Hypothalamus (tissue), 51 donors: ENCODE measurements at places on chromosomes 12 and 14.

GRCh38 chr12:57741844-57742738 lies 2.7 kb upstream of the TSPAN31 start:
- no peak for DNase-seq

DNA sequence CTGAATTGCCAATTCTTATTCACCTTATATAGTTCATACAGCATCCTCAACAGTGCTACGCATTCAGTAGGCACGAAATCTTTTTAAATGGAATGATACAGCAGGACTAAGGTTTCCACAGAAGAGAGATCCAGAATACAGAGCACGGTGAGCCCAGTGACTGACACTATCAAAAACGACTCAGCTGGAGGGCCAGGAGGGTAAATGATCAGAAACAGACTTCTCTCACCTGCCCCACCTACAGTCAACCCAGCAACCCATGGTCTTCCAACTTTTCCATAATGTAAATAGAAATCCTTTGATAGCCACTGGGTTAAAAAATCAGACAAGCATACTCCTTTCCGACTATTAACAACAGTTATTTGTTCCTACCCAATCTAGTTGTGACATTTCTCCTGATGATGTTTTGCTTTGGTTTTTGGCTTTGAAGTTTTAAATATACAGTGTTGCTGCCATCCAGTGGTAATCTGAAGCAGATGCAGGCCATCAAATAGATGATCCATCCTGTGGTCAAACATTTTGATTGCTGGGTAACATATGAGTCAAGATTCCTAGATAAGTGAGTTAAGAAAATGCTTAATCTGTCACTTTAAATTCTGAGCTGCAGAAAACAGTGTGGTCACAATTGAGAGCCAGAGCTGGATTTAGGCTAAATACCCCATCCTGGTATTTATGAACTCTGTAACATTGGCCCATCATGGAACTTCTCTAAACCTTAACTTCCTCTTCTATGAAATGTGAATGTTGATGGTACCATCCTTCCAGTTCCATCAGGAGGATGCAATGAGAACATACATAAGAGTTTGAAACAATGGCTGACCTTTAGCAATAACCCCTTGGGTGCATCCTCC lies 42.0 kb downstream of the GPHB5 start:
- DNase-seq = no peak

GRCh38 chr14:21016413-21017190 lies 8.3 kb downstream of the NDRG2 start:
- DNase-seq = no peak

- no peak for DNase-seq
These were observed 43.7 kb upstream of the GPHB5 start for GRCh38 chr14:63362389-63362819.

DNA sequence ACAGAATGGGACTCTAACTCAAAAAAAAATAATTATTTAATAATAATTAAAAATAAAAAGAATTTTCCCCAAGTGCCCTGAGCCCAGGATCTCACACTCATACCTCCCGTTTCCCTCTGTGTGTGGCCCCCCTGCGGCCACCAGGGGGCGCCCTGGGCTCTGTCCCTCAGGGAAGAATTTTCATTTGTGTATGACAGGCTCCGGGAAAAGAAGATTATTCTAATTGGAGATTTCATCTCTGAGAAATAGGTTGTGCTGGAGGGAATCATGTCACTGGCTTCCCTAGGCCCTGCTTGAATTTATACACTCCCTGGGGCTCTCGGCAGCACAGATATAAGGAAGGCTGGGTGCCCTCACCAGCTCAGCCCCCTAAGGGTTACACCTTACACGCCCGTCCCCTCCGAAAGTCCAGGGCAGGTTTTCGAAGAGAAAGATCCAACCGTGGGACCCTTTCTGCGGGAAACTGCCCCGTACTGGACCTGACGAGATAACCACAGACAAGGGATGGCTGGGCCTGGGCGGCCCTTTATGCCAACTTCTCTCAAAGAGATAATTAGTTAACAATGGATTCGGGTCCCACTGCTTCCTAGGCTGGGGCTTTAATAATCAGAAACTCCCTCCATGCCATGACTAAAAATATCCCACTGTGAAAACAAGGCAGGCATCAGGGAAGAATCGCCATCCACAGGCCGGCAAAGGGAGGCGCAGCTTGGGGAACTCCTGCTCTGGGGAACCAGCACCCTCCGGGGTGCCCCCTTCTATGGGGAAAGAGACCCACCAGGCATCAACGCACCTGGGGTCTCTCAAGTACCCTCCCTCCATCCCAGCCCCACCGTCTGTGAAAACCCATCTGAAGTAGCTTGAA lies 80.7 kb downstream of the KDM2B start:
- peak; percentile 38 for DNase-seq

GRCh38 chr12:3646561-3647241 lies 106.2 kb downstream of the CRACR2A start:
- DNase-seq = no peak

- no peak for DNase-seq
These were observed 10.6 kb upstream of the TNFAIP2 start for GRCh38 chr14:103112400-103113243.

- DNase-seq = no peak
These were observed 425.5 kb downstream of the C12orf50 start for GRCh38 chr12:87603727-87604126.

GRCh38 chr12:59386236-59386635 lies 209.6 kb upstream of the SLC16A7 start:
- DNase-seq = no peak

DNA sequence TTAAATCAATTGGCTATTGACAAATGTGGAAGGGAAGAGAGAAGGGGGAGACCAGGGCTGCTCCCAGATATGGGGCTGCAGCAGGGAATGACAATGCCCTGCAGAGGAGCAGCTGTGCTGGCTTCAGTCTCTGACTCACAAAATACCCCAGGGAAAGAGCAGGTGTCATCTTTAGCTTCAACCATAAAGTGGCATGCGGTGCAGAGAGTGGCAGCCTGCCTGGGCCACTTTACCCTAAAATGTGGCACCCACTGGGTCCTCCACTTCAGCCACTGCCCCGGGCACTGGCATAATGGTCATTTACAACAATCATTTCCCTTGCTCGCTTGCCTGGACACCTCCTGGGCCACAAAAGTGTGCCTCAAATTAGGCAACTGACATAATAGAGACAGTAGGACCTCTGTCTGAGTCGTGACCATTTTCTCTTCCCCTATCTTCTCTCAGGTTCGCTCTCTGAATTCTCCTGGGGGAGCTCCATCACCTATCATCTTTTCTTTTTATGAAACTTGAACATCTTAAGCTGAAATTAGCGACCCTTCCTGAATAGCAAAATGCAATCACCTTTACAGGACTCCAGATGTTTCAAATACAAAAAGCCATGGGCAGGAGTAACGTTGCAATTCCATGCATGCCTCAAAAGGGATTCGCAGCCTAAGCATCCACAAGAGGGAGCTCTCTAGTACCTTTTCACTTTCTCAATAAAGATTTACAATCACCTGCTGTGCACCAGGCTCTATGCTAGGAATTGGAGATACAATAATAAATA lies 179.9 kb upstream of the ATF7IP start:
- DNase-seq = no peak

- DNase-seq = no peak
These were observed 36.4 kb upstream of the ATF1 start for GRCh38 chr12:50727466-50727865.

- no peak for DNase-seq
These were observed 646 bp upstream of the DNAJC22 start for GRCh38 chr12:49345825-49346658.

GRCh38 chr14:22489957-22490950 lies 98.8 kb downstream of the DAD1 start:
- no peak for DNase-seq

GRCh38 chr14:91439345-91439744 lies 21.7 kb upstream of the CCDC88C start:
- DNase-seq = no peak

DNA sequence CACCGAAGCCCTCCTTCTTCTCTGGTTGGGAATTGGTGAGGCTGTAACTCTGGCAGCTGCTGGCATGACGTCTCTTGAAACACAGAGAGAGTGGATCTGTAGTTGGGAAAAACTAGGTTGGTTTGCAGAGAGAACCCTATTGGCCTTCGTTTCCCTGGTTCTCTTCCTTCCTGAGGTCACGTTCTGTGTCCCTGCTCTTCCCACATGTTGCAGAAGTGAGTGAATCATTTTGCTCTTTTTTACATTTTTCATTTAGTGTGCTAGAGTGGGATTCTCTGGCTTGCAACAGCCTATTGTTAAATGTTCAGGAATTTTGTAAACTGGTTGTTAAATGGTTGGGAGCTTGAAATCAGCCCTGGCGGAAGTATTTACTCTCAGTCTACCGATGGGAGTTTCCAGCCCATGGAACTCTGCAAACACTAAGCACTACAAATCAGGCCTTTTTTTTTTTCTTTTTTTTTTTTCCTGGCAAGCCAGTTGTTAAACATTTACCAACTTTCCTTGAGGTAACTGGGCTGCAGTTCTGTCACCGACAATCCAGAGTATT lies 26.8 kb upstream of the CKAP4 start:
- DNase-seq = no peak

GRCh38 chr14:95787941-95788340 lies 74.0 kb upstream of the TCL1A start:
- DNase-seq = no peak

DNA sequence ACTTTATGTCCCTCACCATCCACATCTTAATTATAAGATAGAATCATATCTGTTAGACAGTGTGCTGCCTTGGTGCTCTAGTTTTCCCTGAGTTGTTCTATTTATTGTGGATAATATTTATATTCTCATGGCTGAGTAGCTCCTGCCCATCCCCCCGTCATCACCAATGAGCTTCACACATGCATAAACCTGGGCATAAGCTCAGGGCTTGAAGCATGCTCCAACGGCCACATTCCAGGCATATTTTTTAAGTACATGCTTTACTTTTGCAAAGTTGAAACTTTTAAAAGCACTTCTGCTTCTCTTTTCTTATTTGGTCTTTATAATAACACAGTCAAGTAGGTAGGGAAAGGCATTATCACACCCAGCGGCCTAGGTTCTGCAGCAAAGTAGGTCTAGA lies 3.4 kb upstream of the FBXO34 start:
- no peak for DNase-seq

GRCh38 chr12:53172352-53172751 lies 8.2 kb upstream of the ZNF740 start:
- DNase-seq = no peak

DNA sequence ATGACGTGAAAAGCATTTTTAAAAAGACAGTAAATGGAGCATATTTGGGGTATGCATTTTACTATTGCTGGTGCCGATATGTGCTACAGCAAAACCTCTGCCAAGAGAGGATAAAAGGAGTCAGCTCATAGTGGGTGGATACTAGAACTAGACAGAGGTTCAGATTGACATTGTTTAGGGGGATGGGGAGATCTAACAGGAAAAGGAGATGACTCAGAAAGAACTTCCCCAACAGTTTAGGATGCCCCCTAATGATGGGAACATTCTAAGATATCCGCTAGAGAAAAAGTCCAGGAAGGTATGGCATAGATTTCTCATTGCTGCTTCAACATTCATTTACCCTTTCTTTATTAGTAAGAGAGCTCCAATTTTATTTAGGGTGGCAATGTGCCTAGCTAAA lies 110.5 kb upstream of the CLEC14A start:
- DNase-seq = no peak

DNA sequence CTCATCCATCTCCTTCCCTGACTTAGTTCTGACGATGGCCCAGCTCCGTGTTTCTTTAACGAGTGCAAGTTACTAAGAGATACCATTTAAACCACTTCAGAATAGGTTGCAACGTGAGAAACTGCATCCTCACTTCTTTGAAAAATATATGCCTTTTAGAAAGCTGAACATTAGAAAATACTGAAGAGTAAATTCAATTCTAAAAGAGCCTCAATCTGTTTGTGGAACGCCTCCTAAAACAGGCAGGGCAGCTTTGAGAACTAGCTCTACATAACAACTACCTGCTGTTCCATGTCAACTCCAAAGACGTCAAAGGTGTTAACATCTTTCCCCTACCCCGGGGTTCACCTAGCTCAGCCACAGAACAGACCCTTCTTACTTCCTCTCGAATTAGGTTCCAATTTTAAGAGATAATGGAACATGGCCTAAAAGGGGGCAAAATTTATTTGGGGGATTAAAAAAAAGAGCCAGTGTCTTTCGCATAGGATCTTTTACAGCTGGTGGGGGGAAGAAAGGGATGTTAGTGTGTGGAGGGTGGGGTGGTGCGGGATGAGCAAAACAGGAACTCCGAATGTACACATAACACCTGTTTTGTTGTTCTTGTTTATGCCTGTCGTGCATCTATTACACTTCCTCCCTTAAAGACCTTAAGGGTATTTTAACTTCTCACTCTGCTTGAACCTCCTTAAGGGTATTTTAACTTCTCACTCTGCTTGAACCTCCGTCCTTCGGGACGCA lies 3.3 kb downstream of the BHLHE41 start:
- DNase-seq = no peak

DNA sequence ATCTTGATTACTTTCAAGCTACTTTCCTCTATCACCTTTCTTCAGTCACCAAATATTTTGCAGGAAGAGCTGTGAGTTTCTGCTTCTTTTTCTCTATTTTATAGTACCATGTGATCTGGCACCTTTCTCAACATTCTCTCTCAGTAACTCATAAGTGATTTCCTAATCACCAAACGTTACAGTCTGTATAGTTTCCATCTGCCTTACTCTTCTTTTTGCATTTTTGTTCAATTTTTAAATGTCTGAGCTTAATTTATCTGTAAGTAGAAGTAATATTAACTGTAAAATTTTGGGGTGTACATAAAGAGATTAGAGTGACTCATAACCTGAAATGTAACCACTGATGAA lies 422.1 kb upstream of the SYT1 start:
- no peak for DNase-seq

GRCh38 chr14:102415671-102416070 lies 52.9 kb downstream of the TECPR2 start:
- peak; percentile 88 for DNase-seq

DNA sequence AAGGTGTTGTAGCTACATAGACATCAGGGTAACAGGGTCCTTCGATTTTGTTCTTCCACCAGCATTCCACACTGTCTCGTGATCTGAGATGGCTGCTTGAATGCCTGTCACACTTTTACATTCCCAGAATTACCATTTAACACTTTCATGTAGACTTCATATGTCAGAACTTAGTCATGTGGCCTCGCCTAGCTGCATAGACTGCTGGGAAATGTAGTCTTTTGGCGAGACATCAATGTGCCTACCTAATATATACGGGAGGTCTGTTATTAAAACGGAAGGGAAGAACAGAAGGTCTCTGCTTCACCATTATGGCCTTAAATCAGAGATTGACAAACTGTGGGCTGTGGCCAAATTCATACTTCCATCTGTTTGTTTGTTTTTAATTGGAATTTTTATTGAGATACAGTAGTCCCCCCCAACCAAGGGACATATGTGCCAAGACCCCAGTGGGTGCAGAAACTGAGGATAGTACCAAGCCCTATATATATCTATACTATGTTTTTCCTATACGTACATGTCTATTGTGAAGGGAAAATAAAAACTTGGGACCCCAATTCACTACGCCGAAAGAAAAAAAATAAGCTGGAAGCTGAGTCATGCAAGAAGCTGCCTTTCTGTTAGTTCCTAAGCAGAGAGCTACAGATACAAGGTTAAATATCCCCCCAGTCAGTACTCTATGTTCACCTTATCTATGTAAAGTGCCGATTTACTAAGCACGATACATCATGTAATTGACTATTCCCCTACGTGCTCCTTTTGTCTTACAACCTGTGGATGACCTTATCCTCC lies 11.3 kb upstream of the HRK start:
- no peak for DNase-seq
